ENCODE measurements at places on chromosomes 2 and 18.

GRCh38 chr18:74831571-74832250, 234.0 kb downstream of the ZNF407 start:
- DNase-seq = no peak

DNA sequence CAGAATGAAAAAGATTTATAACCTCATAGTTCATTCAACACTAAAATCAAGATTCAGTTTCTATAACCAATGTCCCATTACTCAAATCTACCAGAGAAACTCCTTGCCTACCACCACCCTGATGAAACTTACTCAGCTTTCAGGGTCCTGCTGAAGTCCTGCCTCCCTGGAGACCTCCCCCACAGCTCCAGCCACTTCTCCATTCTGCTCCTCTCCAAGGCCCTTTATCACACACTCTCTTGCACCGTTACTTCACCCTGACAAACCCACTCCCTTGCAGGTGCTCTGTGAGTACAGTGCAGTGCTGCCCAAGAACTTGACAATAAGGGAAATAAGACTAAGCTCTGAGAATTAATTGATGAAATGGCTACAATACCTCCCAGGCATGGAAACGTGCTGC, 83.5 kb upstream of the CDCA7 start:
- no peak for DNase-seq

- no peak for DNase-seq
Measured at GRCh38 chr2:217065695-217066405, 206.0 kb upstream of the TNP1 start.

GRCh38 chr2:38665854-38666555, at the start of gene GALM:
Gene GALM (plus strand): TSS chr2:38666114. CDS start chr2:38666162, 48 bp downstream.
- DNase-seq = peak; percentile 60

- no peak for DNase-seq
Measured at GRCh38 chr18:76859474-76860339, 37.4 kb downstream of the ZNF236 start.

DNA sequence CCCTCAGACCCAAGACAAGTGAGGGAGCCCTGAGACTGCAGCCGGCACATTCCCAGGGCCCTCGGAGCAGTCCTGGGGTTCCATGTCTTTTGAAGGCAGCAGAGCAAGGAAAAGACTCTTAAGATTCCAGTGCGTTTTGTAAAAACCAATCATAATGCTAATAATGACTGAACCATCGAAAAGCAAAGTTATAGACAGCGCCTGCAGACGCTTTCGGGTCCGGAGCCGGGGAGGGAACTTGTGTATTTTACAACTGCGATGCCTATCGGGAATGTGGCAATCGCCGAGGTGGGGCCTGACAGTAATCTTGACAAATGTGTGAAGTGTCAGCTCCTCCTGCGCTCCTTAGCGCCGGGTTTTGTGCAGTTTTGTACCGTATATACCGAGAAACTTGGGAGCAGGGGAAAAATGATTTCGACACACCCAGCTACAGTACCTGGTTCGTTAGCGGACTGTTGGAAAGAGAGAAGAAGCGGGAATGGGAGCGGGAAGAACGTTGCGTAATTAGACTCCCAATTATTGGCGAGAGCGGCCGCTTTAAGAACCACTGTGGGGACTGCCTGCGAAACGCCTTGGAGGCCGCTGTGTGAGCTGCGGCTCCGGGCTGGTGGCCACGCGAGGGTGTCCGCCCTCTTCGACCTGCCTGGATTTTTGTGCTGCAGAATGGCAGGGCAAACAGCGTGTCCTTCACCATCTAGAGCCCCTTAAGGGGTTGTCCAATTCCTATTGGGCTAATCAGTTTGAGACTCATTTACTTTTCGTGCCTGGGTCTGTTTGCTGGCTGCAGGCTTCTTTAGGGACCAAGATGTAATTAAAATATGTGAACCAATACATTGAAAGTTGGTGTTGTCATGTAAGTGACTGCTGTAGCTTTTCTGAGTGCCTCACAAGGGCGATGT, 2.4 kb downstream of the EPAS1 start:
- DNase-seq = no peak

DNA sequence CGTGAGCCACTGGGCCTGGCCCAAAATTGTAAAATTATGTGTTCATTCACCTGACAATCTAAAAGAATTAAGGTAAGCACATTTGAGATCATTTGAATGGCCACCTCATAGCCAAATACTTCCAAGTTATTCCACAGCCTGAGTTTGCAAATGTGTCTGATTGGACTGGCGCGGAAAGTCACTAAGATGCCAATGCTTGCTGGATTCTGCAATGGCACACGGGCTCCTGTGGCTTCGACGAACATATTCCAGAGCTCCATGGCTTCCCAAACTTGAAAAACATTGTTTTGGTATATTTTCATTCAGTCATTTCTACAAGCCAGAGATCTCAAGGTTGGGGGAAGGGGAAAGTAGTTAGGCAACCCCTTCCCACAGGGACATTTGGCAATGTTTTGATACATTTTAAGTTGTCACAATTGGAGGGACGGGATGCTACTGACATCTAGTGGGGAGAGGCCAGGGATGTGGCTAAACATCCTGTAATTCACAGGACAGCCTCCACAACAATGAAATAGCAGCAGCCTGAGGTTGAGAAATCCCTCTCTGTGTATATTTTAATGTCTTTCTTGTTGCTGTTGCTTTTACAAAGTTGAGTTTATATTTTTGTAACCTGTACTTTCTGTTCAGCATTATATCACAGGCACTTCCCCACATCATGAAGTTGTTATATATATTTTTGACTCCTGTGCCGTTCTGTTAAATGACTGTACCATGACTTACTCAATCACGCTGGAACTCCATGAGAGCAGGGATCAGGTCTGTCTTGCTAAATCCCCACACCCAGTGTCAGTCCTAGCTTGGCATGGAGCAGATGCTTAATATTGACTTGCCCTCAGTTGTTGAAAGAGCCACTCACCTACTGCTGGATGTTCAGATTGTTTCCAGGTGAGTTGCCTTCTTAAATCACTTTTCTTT, 56.9 kb downstream of the COL4A4 start:
- DNase-seq = peak; percentile 29

GRCh38 chr2:240232961-240233884, 92.8 kb upstream of the OTOS start:
- DNase-seq = no peak

DNA sequence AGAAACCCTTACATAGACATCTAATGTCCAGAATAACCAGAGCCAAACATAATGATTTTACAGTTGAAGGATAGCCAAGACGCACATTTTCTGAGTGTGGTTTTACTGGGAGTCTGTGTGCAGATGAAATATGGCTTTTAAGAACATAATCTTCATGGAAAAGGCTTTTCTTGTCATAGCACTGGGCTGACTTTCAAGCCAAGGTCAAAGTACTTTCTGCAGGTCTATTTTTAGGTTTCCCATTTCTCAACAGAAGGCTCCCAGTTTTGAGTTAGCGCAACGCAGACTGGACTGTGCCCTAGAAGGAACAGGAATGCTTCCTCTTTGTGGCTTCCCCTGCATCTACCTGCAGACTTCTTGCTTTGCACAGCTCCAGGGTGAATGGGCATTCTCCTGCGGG, 92.3 kb upstream of the UPP2 start:
- DNase-seq = no peak

GRCh38 chr2:162233197-162233596, 10.0 kb downstream of the FAP start:
- no peak for DNase-seq

DNA sequence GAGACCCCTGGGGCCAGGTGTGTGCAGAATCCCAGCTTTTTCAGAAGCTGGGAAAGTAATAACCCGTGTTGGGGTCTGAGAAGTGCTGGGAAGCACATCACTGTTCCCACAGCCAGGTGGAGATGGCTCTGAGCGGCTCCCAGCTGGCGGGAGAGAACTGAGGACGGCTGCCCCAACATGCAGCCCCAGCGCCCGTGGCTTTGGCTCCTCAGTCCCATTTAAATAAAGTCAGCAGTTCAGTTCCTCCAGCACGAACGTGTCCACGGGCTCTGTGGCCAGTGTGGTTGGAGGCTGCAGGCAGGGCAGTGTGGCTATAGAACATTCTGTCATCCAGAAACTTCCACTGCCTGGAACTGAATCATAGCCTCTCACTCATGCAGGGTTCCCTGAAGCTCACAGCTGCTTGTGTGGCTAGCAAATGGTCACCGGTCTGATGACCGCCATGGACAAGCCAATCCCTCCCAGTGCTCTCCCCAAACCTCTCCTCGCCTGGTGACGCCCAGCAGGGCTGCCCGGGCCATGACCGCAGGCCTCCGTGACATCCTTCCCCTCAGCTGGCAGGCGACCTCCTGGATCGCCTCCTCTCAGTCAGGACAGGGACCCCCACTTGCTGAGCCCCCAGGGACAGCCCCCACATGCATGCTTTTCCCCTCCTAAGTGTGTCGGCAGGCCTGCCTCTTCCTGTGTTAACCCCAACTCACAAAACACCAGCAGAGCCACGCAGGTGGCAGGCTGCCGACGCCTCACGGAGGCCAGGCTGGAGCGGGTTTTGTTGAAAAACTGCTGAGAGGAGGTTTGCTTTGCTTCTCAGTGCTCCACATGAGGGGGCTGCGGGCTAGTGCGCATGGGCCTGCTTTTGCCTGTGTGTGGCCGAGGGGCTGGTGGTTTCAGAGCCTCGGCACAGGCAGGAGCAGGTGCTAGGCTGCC, 1.3 kb downstream of the RTP5 start:
- peak; percentile 84 for DNase-seq

DNA sequence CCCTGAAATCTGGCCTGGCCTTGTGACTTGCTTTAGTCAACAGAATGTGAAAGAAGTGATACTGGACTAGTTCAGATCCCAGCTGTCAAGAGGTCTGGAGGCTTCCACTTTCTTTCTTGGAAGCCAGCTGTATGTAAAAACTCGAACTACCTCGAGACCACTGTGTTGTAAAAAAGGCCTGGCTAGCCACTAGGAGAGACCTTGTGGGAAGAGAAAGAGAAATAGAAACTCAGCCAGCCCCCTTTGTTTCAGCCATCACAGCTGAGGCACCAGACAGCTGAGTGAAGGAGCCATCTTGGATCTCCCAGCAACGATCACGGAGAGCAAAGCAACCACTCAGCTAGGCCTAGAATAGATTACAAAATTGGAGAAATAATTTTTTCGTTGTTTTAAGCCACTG, 324.9 kb upstream of the TCF4 start:
- no peak for DNase-seq

- no peak for DNase-seq
Measured at GRCh38 chr2:23400703-23401102, 15.7 kb downstream of the KLHL29 start.

DNA sequence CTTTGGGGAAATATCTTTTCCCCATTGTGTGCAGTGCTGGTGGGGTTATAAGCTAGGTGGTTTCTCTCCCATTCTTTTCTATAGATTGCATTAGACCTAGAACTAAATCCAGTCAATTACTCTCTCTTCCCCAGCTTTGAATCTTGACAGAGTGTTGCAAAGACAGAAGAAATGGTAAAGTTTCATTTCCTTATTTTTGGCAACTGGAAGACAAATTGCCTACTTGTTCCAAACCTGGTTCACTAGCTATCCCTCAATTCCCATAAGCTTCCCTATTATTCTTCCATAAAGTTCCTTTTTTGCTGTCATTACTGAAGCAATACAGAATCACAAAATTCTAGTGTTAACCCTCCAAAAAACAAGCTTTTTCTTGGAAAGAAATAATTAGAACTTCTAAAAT, 94.0 kb upstream of the ITGA4 start:
- DNase-seq = no peak

DNA sequence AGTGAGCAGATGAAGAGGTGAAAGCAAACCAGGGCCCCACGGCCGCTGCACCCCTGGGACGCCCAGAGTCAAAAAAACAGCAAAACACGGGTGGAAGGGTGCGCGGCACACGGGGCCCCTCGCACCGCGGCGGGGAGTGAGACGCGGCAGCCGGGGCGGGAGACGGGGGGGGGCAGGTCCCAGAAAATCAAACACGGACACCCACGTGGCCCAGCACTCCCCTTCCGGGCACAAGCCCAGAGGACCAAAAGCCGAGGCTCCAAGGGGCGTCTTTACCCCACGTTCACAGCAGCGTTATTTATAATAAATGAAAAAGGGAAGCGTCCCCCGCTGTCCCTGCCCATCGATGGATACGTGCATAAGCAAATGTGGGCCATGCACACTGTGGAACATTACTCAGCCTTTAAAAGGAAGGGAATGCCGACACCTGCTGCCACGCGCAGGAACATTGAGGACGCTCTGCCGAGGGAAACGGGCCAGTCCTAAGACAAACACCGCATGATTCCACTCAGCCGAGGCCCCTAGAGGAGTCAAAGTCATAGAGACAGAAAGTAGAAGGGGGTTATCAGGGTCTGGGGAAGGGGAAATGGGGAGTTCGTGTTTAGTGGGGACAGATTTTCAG, 677 bp upstream of the COPS9 start:
- no peak for DNase-seq

DNA sequence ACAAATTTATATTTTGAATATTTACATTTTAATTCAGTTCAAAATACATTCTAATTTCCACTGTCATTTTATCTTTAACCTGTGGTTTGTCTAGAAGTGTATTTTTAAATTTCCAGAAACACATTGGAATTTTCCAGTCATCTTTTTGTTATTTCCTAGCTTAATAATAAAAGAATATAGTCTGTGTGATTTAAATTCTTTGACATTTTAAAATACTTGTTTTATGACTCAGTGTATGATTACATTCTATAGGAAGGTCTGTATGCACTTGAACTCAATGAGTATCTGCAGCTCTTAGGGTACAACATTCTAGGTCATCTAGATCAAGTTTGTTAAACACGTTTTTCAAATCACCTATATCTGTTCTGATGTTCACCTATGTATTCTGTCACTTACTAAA, 88.3 kb upstream of the MBOAT2 start:
- no peak for DNase-seq

DNA sequence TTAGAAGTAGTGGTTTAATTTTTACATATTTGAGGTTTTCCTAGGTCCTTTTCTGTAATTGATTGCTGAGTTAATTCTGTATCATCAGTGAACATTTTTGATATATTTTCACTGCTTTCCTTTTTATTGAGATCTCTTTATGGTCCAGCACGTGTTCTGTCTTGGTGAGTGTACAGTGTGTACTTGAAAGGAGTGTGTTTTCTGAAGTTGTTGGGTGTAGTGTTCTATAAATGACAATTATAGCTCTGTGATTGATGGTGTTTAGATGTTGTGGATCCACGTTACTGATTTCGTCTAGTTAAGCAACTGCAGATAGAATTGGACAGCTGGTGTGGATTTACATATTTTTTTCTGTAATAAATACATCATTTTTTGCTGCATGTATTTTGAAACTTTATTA, 32.7 kb downstream of the AGFG1 start:
- DNase-seq = no peak

DNA sequence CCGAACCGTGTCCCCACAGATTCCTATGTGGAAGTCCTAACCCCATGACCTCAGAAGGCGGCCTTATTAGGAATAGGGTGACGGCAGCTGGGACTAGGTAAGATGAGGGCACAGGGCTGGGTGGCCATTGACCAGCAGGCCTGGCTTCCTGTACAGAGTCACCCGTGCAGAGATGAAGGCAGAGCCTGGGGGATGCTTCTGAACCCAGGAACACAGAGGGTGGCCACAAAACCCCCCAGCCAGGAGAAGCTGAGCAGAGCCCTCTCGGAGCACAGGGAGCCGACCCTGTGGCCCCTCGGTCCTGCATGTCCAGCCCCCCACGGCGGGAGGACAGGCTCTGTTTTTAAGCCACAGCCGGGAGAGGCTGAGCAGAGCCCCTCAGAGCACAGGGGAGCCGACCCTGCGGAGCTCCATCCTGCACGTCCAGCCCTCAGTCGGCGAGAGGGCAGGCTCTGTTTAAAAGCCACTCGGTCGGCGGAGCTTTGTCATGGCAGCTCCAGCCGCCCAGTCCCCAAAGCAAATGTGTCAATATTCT, 2.7 kb downstream of the PDCD1 start:
- DNase-seq = no peak
